ENCODE measurements at places on chromosomes 6 and 20.

GRCh38 chr6:97919631-97920030 lies 636.6 kb upstream of the MMS22L start:
- DNase-seq = no peak

- DNase-seq = no peak
These were observed 36.9 kb upstream of the CTNNBL1 start for GRCh38 chr20:37656945-37657344.

GRCh38 chr6:25022140-25022553 lies 86.4 kb upstream of the RIPOR2 start:
- DNase-seq = no peak

GRCh38 chr20:25601659-25602058 lies 16.3 kb upstream of the NINL start:
- DNase-seq = no peak

- no peak for DNase-seq
These were observed 82.4 kb downstream of the MAP3K4 start for GRCh38 chr6:161073930-161074329.

- DNase-seq = no peak
These were observed 193.1 kb downstream of the DOK5 start for GRCh38 chr20:54668271-54669039.

- no peak for DNase-seq
These were observed 19.3 kb downstream of the MYLK4 start for GRCh38 chr6:2731281-2731909.

DNA sequence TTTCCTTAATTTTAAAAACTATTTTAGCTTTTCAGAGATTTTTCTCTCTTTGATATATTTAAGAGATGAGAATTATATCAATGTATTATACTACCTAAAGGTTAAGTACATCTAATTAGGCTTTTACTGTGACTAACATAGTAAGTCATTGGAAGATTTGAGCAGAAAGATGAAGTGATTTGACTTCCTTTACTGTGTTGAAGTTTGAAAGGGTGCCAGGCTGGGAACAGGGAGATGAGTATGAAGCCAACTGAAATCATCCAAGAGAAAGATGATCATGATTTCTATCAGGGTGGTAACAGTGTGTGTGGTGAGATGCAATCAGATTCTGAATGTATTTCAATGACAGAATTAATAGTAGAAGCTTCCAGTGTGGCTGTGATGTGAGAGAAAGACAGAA lies 87.3 kb downstream of the TRDN start:
- no peak for DNase-seq

DNA sequence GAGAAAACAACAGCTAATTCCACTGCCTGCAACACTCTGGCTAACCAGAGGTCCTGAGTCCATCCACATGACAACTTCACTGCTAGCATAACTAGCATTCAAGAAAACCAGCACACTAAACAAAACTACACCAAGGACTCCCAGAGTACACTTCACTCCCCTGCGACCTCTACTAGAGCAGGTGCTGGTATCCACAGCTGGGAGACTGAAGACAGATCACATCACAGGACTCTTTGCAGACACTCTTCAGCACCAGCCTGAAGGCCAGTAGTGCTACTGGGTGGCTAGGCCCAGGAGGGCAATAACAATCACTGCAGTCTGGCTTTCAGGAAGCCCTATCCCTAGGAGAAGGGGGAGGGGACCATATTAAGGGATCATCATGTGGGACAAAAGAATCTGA lies 54.4 kb upstream of the MYB start:
- no peak for DNase-seq

DNA sequence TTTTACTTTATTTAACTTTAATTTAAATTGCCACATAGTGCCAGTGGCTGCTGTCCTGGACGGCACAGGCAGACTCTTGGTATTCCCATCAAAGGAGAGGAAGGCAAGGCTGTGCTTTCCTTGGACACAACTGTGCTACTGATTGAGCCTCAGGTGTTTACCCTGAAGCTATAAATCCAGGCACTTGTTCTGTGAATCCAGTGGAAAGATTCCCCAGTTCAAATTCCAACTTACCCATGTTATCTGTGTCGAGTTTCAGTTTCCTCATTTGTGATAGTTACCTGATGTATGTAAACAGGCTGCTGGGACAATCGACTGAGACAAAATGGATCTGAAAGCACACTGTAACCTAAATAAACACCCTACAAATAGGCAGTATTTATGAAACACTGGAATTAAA lies 57.2 kb downstream of the PLAGL1 start:
- DNase-seq = no peak

DNA sequence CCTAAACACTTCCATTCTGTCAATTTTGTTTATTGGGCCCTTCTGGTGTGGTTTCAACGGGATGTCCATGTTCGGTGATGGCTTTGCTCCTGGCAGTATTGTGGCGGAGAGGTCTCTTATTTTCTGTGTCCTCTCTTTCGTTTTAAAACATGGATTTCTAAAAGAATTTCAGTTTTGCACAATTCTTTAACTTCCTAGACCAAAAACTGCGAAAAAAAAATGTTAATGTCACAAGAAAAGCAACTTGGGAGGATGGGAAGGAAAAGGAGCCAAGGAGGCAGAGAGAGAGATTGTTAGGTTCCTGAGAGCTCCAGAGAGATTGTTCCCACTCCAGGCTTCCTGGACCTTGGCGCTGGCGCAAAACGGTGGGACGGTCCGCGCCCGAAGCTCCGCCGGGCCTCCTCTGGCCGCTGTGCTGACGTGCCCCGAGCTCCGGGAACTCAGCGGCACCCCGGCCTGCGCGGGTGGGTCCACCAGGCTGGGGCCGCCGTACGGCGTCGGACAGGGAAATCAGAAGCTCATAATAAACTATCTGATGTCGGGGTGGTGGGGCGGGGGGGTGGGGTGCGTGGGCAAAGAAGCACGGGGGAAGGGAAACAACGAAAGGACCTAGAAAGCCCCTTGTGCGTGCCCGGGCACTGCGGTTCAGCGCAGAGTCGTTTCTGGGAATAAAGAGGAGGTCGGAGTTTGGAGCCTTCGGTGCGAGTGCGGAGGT lies 951 bp upstream of the OLIG3 start:
- DNase-seq = no peak

GRCh38 chr6:29816030-29816429 lies 11.6 kb upstream of the HLA-G start:
- no peak for DNase-seq

DNA sequence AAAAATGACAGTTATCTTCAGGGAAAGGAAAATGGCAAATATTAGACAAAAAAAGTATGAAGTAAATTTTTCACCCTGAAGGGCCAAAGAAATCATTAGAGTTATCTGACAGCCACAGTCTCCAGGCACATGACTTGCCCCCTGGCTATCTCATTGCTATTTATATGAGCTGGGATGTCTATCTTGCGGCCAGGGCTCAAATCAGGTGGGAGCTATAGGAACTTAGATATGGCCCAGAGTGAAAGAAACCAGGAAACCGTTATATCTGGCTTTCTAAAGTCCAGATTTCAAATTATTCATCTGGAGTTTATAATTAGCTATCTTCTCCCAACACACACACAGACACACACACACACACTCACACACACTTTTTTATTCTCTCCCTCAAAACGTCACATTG lies 135.3 kb upstream of the EEF1E1 start:
- no peak for DNase-seq

DNA sequence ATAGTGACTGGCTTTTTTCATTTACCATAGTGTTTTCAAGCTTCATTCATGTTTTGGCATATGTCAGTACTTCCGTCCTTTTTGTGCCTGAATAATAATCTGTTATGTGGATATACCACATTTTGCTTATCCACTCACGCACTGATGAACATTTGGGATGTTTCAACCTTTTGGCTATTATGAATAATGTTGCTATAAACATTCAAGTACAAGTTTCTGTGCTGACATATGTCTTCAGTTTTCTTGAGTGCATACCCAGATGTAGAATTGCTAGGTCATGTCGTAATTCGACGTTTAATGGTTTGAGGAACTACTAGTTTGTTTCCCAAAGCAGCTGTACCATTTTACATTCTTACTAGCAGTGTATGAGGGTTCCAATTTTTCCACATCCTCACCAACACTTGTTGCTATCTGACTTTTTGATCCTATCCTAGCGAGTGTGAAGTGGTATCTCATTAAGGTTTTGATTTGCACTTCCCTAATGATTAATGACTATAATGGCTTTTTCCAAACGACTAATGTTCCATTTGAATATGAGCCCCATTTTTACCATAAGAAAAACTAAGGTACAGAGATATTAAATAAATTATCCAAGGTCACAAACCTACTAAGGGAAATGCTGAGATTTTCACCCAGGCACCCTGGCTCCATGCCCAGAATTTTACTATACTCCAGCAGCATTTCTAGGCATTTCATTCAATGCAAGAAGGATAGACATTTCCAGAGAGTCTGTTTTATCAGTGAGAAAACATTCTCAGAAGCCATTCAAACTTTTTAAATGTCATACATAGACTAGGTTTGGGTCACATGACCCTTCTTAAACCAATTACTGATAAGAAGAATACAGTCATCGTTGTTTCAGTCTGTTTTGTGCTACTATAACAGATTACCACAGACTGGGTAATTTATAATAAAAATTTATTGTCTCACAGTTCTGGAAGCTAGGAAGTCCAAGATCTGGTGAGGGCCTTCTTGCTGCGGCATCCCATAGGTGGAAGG lies 71.1 kb upstream of the RUNX2 start:
- DNase-seq = no peak

DNA sequence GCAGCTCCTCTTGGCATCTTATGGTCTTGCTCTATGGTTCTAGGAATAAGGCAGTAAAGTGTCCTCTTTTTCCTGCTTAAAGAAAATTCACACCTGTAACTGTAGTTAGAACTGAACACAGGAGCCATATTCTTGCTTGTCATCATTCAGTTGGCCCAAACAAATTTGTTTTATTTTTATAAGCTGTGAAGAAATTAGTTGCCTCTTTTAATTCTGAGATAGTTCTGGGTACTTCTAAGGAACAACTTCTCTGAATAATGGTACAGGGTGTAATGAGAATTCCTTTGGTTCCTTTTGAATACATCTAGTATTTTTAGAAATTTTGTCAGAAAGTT lies 1.4 kb downstream of the MAP3K4 start:
- no peak for DNase-seq

DNA sequence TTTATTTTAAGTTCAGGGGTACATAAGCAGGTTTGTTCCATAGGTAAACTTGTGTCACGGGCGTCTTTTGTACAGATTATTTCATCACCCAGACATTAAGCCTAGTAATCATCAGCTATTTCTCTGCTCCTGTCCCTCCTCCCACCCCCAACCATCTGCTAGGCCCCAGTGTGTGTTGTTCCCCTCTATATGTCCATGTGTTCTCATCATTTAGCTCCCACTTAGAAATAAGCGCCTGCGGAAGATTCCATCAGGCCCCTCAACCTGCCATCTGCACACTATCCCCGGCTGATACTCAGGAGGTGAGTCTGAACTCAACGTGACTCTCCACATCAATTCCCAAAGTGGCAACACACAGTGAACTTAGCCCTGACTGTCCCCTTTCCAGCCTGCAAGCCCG lies 228.0 kb upstream of the SYNDIG1 start:
- no peak for DNase-seq

GRCh38 chr6:149746147-149746946 lies at the start of gene NUP43:
NUP43 (minus strand) TSS chr6:149746529; CDS start chr6:149746495, 34 bp downstream.
- peak; percentile 68 for DNase-seq

DNA sequence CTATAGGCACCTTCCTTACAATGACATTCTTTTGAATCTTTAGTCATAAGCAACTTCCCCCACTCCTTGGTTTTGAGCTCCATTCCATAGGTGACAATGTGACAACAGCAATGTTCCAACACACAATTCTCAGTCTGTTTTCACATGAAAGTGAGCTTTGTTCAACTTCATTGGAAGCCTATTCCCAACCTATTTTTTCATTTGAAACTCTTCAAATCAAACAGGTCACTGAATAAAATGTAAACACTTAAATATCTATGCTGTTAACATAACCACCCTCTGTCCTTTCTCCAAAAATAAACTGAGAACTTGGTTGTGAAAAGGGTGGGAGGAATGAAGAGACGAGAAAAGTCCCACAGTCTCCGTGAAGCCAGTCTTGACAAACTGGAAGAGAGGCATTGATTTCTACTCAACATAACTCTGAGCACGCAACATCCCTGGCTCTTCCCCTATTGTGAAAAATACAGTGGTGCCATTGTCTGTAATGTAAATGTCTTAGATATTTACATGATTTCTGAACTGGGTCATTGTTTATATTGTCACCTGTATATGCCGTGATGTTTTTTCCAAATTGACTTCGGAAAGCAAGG lies 343.1 kb downstream of the TFAP2A start:
- DNase-seq = no peak

DNA sequence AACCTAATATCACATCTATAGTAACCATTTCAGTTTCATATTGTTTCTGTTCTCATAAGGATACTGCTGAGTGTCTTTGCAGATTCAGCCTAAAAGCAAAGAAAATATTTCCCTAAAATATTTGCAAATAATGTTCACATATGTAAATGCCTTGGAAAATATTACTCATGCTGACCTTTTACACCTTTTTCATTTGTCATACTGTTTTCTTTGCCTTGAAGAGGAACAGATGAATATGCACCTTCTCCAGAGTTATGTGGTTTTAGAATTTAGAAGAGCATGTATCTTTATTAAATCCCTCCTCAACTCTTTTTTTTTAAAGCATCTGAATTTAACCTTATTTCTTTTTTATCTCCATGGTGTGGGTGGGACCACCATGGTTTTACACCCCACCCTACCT lies 32.5 kb downstream of the NDUFAF5 start:
- DNase-seq = no peak

DNA sequence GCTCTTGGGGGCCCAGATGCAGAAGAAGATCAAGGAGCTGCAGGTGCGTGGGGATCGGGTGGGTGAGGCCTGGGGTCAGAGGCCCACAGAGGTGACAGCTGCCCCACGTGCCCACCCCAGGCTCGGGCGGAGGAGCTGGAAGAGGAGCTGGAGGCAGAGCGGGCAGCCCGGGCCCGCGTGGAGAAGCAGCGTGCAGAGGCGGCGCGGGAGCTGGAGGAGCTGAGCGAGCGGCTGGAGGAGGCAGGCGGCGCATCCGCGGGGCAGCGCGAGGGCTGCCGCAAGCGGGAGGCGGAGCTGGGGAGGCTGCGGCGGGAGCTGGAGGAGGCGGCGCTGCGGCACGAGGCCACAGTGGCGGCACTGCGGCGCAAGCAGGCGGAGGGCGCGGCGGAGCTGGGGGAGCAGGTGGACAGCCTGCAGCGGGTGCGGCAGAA lies 41.5 kb downstream of the MYH7B start:
- peak; percentile 54 for DNase-seq

GRCh38 chr6:16712255-16712930 lies 48.9 kb downstream of the ATXN1 start:
- DNase-seq = no peak

DNA sequence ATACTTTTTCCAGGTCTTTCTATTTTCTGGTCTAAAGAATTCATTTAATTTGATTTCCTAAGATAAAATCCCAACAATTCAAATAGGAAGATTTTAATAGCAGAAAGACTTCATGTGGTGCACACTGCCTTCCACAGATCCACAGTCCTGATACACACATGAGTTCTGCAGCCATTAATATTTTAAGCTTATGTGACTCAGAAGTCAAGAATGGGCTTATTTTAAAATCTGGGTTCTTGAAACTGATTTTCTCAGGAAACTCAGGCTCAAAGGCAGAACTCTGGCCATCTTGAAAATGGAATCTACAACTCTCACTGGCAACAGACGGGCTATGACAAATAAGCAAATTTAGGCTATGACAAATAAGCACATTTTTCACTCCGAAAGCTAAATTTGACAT lies 88.2 kb downstream of the COL12A1 start:
- DNase-seq = no peak

GRCh38 chr6:41894366-41895299 lies 542 bp downstream of the USP49 start:
- no peak for DNase-seq
